ENCODE measurements at places on chromosomes 12 and 14. TPM values are rescaled to one million over a fixed set of nuclear protein-coding genes. Genes with fewer than 3 reads are reported as not detected.

DNA sequence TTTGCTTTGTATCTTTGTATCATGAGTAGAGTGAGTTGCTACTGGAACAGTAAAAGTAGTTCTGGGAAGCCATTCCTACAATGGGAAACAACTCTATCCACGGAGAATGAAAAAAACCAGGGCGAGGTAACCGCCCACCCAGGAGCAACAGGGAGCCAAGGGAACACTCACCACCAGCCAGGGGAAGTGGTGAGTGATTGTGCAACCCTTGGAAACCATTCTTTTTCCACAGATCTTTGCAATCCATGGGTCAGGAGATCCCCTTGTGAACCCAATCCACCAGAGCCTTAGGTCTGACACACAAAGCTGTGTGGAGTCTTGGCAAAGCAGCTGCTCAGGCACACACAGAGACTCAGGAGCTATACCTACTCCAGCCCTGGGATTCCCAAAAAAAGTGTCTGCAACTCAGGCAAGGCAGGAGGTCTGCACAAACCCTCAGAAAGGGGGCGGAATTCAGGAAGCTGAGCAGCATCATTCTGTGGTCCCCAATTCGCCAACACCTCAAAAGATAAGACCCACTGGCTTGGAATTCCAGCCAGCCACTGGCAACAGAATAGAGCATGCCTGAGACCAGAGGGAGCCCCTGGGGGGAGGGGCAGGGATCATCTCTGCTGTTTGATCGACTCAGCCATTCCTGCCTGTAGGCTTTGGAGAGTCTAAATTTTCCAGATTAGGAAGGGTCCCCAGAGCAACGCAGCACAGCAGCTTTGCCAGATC lies 52.1 kb upstream of the PPFIA2 start:
- H3K27me3 ChIP-seq = no peaks in the 10 kb centered on the region
- H3K4me1 ChIP-seq = no peaks in the 10 kb centered on the region

DNA sequence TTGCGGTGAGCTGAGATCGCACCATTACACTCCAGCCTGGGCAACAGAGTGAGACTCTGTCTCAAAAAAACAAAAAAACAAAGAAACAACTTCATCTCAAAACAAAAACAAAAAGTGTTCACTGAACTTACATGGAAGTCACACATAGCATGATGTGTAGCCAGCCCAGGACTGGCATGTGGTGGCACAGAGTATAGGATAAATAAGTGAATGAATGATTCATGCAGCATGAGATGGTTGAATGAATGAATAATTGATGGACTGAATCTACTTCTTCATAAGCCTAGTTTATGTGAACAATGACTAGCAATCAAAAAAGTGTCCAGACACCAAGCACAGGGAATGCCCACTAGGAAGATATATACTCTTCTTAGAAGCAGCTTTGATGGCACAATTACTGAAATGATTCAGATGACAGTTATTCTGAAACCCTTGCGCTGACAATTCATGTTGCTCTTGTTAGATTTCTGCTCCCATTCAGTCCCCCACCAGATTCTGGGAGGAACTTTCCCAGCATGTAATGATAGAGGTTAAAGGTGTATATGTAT lies 31.6 kb upstream of the SERPINA6 start:
- no peak overlapping the region for H3K4me3 ChIP-seq
- H3K36me3 ChIP-seq = no peaks in the 10 kb centered on the region
- no peaks in the 10 kb centered on the region for H3K27me3 ChIP-seq
- no peak for DNase-seq
- H3K27ac ChIP-seq = no peak overlapping the region

GRCh38 chr12:52207106-52207505 lies 15.3 kb upstream of the KRT80 start:
- no peak for DNase-seq
- H3K4me1 ChIP-seq = no peaks in the 10 kb centered on the region
- no peaks in the 10 kb centered on the region for H3K36me3 ChIP-seq
- no peaks in the 10 kb centered on the region for H3K27me3 ChIP-seq
- H3K4me3 ChIP-seq = no peak overlapping the region
- H3K27ac ChIP-seq = no peak overlapping the region

DNA sequence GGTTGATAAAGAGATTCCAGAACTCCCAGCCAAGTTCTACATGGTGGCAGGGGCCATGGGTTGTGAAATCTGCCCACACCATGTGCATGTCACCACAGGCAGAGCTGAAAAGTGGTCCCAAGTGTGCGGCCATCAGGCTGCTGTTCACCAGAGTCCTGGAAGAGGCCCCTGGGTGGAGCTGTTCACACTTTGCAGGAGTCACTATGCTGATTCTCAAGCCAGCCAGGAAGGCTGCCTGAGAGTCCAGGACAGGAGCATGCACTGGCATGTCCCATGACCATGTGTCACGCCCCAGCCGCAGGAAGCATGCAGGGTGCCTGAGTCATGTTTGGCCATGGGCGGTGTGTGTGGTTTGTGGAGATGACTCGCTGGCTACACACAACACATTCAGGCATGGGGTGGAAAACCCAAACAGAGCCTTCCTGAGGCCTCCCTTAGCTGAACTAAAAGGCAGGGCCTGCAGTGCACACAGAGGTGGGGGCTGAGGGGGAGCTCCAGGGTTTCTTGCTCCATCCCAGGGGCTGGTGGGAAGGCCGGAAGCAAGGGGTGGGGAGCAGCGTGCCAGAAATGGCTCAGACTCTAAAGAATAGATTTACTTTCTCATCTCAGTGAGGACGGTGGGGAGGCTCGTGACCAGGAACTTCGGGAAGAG lies 19.4 kb downstream of the ABCB9 start:
- H3K4me3 ChIP-seq = no peak overlapping the region
- no peak for DNase-seq
- H3K27me3 ChIP-seq = no peaks in the 10 kb centered on the region
- peaks cover 11% of the 10 kb centered on the region for H3K4me1 ChIP-seq

DNA sequence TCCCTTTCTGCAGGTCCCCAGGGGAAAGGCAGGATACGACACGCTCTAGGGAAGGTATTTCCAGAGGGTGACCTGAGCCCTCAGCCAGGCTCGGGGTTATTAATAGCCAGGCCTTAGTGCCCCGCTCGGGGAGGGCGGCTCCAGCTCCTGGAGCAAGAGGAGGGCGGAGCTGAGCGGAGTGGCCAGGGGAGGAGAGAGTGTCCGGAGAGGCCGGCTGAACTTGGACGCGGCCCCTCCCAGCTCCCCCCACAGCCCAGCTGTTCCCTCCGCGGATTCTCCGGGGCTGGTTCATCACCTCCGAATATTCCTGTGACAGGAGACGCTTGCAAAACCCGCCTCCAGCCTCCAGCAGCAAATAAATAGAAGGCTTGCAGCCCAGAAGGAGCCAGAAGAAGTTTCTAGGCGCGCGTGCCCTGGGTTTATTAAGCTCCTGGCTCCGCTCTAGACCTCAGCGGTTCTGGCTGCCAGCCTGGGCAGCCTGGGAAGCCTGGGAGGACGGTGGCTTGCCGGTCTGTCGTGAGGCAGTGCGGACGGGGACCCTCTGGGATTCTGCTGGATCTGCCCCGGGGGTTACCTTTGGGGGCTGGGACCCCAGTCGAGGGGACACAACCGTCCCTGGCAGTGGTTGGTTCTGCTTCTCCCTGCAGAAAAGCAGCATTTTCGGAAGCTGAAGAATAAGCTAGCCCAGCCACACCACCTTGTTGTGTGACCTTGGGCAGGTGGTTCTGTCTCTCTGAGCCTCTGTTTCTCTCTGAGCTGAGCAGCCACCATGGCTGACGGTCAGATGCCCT lies at the start of gene HSPB8:
TSS of gene HSPB8 (plus strand) at position 388 of the 791 bp plus-strand sequence. CDS start at position 770, 382 bp downstream.
- no peaks in the 10 kb centered on the region for H3K27me3 ChIP-seq
- H3K4me3 ChIP-seq = no peak within 1 kb of the TSS
- H3K36me3 ChIP-seq = no peaks in the 10 kb centered on the region
- no peak for DNase-seq
- H3K4me1 ChIP-seq = no peaks in the 10 kb centered on the region
- H3K27ac ChIP-seq = no peak within 1 kb of the TSS

DNA sequence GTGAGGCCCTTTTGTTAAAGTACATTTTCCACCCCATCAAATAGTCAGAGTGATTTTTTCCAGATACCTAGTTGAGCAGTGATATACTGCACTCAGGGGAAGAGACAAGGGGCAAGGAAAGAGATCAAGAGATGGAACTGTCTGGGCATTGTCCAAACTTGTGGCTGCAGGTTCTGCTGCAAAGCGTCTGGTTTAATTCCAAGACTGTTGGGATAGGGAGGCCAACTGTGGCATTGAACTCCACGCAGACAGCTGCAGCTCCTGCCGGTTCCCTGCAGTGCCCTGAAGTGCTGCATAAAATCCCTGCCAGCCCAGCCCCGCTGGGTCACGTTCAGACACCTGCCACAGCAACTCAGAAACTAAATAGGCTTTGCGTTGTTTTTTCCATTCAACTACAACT lies 30.5 kb downstream of the RPH3A start:
- H3K4me1 ChIP-seq = no peaks in the 10 kb centered on the region
- H3K4me3 ChIP-seq = no peak overlapping the region
- H3K27me3 ChIP-seq = no peaks in the 10 kb centered on the region
- H3K36me3 ChIP-seq = no peaks in the 10 kb centered on the region
- no peak overlapping the region for H3K27ac ChIP-seq

DNA sequence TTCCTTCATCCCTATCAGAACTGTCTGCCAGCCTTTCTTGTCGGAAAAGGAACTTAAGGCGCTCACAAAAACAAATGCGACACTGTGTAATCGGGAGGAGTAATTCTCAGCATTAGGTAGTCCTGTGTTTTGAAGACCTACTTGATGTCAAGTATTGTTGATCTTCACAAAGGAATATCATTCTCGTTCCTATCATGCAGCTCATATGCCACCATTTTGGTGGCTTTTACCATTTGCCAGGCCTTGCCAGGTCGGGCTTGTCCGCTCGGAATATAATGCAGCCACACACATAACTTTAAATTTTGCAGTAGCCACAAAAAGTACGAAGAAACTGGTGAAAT lies 903 bp upstream of the PPP4R3A start:
- no peaks in the 10 kb centered on the region for H3K36me3 ChIP-seq
- DNase-seq = no peak
- peaks cover 31% of the 10 kb centered on the region for H3K4me1 ChIP-seq

GRCh38 chr12:58567189-58567588 lies 353.1 kb downstream of the LRIG3 start:
- H3K27me3 ChIP-seq = no peaks in the 10 kb centered on the region
- DNase-seq = no peak
- H3K36me3 ChIP-seq = no peaks in the 10 kb centered on the region
- H3K27ac ChIP-seq = no peak overlapping the region
- no peak overlapping the region for H3K4me3 ChIP-seq

DNA sequence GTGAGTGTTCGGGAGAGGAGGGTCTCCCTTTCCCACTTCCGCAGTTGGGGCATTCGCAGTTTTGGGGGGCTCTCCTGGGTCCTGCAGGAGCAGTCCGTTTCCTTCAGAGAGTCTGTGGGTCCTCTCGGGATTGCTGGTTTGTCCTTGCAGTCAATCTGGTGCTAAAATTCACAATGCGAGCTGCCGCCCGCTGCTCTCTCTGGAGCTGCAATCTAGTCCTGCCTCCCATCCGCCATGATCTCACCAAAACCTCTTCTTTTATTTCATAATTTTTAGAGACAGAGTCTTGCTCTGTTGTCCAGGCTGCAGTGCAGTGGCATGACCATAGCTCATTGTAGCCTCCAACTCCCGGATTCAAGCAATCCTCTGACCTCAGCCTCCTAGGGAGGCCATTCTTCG lies 22.5 kb downstream of the RNFT2 start:
- DNase-seq = no peak
- H3K36me3 ChIP-seq = no peaks in the 10 kb centered on the region
- no peak overlapping the region for H3K4me3 ChIP-seq

DNA sequence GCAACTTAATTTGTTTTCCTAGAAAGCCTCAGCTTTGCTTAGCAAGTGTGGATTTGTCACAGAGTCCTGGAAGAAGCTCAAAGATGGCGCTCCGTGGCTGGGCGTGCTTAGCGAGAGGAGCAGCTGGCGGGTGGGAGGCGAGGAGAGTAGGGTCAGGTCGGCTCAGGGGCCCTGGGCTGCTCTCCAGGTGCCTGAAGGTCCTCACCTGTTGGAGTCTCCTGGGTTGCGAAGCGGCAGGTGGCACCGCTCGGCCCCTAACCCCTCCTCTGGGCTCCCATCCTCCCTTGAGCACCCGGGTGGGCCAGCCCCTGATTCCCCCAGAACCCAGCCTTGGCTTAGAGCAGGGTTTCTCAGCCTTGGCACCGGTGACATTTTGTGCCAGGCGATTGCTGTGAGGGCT lies 25.1 kb downstream of the LRTM2 start:
- H3K4me1 ChIP-seq = no peaks in the 10 kb centered on the region
- no peaks in the 10 kb centered on the region for H3K27me3 ChIP-seq
- no peak overlapping the region for H3K27ac ChIP-seq
- H3K4me3 ChIP-seq = no peak overlapping the region
- no peaks in the 10 kb centered on the region for H3K36me3 ChIP-seq

GRCh38 chr14:84885061-84885460 lies 644.9 kb upstream of the FLRT2 start:
- no peaks in the 10 kb centered on the region for H3K36me3 ChIP-seq
- H3K4me3 ChIP-seq = no peak overlapping the region
- no peak for DNase-seq
- no peak overlapping the region for H3K27ac ChIP-seq
- no peaks in the 10 kb centered on the region for H3K4me1 ChIP-seq

GRCh38 chr12:14362352-14362751 lies 3.1 kb upstream of the ATF7IP start:
- no peak overlapping the region for H3K27ac ChIP-seq
- no peaks in the 10 kb centered on the region for H3K36me3 ChIP-seq
- DNase-seq = no peak
- peaks cover 9% of the 10 kb centered on the region for H3K4me1 ChIP-seq

DNA sequence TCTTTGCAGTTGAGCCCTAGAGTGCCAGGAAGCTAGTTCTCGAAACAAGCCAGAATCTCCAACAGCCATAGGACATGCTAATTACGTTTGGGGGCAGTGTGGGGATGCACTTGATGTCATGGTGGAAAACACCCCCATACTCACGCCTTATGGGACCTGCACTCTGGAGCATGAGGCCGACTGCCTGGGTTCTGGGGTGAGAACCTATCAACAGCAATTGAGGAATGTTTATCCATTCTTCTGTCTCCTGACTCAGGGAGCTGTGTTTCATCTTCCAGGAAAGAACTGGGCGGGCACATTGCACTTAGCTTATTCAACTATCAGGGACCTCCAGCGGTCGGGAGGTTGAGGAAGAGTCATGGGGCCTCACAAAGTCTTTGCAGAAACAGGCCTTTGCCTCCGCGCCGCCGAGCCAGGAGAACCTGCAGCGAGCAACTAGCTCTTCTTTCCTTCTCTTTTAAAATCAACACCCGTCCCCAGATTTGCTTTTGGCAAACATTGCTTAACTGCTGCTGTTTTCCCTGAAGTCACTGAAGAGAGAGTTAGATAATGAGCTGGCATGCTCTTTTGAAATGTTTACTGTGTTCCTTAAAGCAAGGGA lies 226.1 kb upstream of the DIO3 start:
- H3K27me3 ChIP-seq = peaks cover 4% of the 10 kb centered on the region
- H3K4me3 ChIP-seq = no peak overlapping the region
- H3K27ac ChIP-seq = no peak overlapping the region
- no peak for DNase-seq
- no peaks in the 10 kb centered on the region for H3K4me1 ChIP-seq

The TOMM20L gene
- not detected for total RNA-seq

The PRKD1 gene
- total RNA-seq = not detected

The LTBR gene
- total RNA-seq = 1.1 TPM

The RITA1 gene
- 12.8 TPM for total RNA-seq

The CIROP gene
- not detected for total RNA-seq

The EIF2S3B gene
- total RNA-seq = 1.4 TPM

The ARHGAP9 gene
- total RNA-seq = 266 TPM

The SLC17A8 gene
- not detected for total RNA-seq

Measured in CD4-positive, alpha-beta memory T cell (primary cell).